Activated CD8-positive, alpha-beta memory T cell treated with anti-CD3 and anti-CD28 coated beads, Interleukin-2, amount 50 U/mL, for 4 hours (primary cell): ENCODE measurements at places on chromosomes 1 and 21.

GRCh38 chr1:10864776-10865175, 68.3 kb upstream of the CASZ1 start:
- no peak for DNase-seq

- DNase-seq, result no peak
Measured at GRCh38 chr1:36570478-36571060, 87.9 kb upstream of the CSF3R start.

DNA sequence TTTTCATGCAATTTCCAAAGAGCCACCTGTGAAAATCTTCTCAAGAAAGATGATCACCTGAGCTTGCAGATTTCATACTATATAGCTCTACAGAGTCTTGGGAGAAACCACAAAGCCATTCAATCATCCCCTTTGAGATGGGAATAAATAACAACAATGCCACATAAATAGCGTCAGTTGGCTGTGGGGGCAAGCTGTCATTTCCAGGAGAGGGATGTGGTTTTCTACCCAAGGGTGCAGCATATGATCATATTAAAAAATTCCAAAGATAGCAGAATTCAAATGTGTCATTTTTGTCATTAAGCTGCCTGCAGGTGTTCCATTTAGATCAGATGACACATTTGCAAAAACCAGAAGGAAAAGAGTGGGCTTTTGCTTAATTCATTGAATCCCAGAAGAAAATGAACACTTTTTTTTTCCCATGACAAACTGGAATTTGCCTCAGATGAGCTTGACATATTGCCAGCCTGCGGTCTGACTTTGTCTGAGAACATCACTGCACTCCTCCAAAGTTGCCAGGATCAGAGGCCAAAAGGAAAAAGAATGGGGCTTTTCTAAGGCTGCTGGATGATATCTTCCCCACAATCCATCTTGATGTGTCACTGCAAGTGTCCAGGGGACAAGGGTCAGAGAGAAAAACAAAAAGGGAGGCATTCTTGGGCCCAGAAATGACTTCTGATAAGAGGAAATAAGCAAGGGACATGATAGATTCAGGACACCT, 314.1 kb upstream of the USP25 start:
- no peak for DNase-seq

GRCh38 chr1:41662765-41663437, 178.4 kb upstream of the EDN2 start:
- DNase-seq, result no peak

DNA sequence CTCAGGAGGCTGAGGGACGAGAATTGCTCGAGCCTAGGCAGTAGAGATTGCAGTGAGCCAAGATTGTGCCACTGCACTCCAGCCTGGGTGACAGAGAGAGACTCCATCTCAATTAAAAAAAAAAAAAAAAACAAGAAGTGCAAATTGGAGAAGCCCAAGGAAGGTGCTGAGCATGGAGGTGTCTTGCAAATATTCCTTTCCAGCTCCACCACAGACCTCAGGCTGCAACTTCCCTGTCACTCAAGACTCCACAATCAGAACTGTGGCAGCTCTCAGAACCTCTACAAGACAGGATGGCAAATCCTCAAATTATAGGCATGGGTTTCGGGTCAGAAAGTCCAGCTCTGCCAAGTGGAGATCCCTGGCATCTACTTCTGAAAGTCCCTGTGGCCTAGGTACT, 104.4 kb upstream of the TIAM1 start:
- DNase-seq, result no peak

DNA sequence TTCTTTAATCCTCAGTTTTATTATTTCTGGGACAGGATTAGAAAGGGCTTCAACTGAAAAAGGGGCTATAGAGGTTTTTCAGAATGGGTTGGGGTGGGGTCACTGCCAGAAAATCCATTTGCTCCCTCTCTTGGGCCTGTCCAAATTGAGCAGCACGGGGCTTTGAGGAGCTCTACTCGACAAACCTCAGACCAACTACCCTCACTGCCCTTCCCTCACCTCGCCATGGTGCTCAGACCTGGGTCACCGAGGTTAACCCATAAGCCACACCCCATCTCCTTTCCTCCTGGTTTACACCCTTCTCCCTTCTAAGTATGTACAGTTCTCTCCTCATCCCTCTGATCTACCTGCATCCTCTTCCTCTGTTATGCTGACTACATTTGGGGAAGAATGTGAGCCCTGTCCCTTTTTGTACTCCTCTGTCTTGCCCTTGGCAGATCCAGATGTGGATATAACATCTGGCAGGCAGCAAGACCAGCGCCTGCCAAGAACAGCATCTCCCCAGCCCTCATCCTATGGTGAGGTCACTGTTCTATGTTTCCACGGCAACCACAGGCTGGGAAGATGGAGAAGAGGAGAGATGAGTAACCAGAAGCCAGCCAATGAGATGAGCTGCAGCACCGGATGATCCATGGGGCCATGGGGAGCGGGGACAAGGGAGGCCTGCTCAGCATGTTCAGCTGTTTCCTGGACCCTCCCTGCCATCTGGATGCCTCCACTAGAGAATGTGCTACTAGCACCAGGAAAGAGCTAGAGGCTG, 3.7 kb upstream of the FABP3 start:
- DNase-seq, result no peak

GRCh38 chr1:244287726-244288125, 164.0 kb downstream of the ADSS2 start:
- DNase-seq, result no peak

- DNase-seq, result no peak
Measured at GRCh38 chr1:112744009-112744578, 29.0 kb upstream of the PPM1J start.

DNA sequence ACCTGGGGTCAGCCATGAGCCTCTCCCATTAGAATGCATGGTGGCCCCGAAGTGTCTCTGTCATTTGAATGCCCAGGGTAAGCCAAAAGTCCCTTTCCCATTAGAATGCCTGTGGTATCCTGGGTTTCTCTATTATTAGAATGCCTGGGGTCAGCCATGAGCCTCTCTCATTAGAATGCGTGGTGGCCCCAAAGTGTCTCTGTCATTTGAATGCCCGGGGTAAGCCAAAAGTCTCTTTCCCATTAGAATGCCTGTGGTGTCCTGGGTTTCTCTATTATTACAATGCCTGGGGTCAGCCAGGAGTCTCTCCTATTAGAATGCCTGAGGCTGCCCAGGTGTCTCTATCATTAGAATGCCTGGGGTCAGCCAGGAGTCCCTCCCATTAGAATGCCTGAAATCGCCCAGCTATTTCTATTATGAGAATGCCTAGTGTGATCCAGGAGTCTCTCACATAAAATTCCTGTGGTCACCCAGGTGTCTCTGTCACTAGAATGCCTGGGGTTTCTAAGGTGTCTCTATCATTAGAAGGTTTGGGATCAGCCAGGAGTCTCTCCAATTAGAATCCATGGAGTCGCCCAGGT, 65.5 kb downstream of the RNF187 start:
- DNase-seq, result no peak

DNA sequence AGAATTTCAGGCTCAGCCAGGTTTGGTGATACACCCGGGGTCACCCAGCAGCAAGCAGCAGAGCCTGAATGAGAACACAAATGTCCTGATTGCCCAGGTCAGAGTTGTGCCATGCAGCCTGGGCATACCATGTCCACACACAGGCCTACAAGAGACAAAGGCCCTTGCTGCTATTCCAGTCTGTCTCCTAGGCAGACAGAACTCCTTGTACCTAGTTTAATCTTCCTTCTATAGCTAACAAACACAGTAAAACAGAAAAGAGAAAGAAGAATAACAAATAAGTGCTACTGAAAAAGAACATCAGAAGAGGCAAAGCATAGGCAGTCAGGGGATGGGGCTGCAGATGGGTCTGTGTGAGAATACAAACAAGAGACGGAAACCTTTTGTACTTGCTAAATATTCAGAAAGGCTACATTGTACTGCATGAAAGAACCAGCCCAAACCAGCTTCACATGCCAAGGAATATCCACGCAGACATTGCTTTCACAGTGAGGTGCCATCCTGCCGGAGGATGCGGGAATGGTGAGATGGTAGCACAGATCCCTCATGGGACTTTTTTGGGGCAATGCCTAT, 401.7 kb downstream of the OMA1 start:
- DNase-seq, result no peak

DNA sequence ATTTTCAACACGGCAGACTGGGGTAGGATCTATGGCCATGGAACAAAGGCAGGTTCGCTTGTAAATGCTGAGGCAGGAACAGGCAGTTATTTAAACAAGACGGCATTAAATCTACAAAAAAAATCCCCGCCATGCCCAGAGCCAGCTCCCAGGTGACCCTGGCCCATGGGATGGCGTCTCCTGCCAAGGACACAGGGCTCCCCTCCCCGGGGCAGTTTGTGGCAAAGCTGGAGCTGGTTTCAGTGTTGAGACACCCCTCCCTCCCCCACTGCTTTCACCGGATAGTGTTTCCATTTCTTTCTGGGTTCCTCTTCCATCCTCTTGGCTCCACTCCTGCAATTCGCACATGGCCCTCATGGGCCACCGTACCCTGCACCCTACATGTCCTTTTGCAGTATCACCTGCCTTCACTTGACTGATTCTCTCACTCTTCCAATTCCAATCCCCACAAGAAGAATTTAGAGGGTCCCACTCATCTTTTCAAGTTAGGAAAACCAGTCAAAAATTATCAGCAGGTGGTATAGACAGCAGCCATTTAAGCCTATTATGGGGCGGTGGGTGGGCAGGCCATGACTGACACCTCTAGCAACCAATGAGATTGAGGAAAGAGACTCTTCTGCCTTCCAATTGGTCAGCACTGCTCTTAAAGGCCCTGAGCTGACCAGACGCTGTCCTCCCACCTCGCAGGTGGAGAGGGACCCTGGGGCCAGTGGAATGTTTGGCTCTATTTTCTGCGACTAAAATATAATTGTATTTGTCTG, 52.0 kb downstream of the OLIG1 start:
- DNase-seq, result no peak

GRCh38 chr1:191963781-191964455, 194.3 kb upstream of the RGS18 start:
- no peak for DNase-seq

GRCh38 chr1:171929121-171929520, 87.8 kb downstream of the DNM3 start:
- DNase-seq, result no peak

DNA sequence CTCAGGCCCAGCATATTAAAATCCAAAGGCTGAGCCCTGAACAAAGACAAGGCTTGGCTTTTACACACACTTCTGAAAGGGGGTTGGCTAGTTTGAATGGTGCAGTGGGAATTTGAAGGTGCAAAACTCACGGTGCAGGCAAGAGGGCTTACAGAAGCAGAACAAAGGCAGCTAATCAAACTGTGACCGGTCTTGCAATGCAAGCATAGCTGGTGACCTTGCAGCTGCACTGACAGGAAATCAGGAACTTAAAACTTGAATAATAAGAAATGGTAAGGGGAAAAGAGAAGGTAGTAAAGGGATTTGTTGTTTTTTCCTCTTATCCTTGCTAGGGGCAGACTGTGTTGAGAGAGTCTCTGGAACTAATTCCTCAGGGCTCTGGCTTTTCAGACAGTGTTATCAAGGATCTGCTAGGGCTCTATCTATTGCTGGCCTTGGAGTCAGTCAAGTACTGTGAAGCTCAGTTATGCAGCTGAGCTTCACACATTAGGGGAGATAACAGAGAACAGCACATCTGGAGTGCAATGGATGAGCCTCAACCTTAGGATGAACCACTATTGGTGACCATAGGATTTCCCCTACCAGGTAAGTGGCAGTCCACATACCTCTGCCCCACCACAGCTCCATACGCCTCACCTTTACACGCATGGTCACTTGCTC, 97.6 kb downstream of the PPIAL4G start:
- no peak for DNase-seq

GRCh38 chr1:60224523-60224922, 151.0 kb upstream of the C1orf87 start:
- no peak for DNase-seq

DNA sequence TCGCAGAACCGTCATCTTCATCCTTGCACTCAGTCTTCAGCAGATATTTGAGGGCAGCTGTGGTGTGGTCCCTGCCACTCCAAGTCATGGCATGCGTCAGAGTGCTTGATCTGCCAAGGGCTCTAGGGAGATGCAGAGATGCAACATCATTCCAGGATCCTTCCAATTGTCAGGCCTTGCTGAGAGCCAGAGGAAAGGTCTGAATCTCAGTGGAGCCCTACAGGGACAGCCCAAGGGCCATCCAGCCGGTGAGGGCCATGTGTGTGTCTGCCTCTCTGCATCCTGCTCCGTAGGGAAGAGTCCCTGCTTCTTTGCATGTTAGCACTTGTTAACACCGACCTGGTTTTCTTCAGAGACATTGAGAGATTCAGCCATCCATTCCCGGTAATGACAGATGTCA, 17.6 kb downstream of the MAPKAPK2 start:
- DNase-seq, result no peak

GRCh38 chr1:22754824-22755223, 44.2 kb downstream of the EPHB2 start:
- no peak for DNase-seq

- no peak for DNase-seq
Measured at GRCh38 chr1:206785182-206785765, 13.0 kb upstream of the IL10 start.

GRCh38 chr1:98661544-98662355, at the start of gene SNX7:
SNX7 (plus strand) TSS chr1:98661721; CDS start chr1:98661732, 11 bp downstream.
- DNase-seq, result no peak

DNA sequence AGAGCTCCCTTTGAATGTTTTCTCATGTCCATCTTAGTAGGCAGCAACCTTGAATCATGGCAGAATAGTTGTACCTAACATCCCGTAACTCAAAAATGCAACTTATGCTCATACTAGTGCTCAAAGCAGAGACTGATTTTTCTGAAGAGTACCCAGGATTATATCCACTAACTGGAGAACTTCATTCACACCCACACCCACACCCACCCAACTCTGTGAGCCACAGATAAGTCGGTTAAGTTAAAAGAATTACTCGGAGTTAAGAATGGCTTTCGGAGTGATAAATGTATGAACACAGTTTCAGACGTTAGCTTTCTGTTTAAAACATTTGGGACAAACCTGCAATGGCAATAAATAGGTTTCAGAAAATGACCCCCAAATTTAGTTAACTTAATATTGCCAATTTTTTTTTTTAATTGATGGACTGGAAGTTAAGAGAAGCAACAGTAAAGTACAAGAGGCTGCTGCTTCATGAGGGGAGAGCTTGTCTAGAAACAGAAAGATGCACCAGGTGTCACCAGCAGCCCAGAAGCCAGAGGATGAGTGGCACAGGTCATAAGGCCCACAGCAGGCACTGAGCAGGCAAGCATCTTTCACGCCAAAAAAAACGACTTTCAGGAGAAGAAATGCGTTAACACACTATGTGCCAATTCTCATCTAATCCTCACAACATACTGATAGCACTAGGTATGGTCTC, 48.4 kb upstream of the C1orf198 start:
- DNase-seq, result no peak

GRCh38 chr1:27662261-27662660, 9.7 kb downstream of the IFI6 start:
- no peak for DNase-seq

- DNase-seq, result no peak
Measured at GRCh38 chr1:207702317-207702716, 49.5 kb upstream of the CD46 start.
